ENCODE measurements at places on chromosomes 2 and 18.

- no peak for DNase-seq
Measured at GRCh38 chr2:233204286-233204936, 47.1 kb upstream of the ATG16L1 start.

GRCh38 chr2:101113441-101114267 lies 37.5 kb downstream of the TBC1D8 start:
- DNase-seq = peak; percentile 99

- DNase-seq = no peak
Measured at GRCh38 chr18:25881149-25881548, 209.3 kb downstream of the SS18 start.

DNA sequence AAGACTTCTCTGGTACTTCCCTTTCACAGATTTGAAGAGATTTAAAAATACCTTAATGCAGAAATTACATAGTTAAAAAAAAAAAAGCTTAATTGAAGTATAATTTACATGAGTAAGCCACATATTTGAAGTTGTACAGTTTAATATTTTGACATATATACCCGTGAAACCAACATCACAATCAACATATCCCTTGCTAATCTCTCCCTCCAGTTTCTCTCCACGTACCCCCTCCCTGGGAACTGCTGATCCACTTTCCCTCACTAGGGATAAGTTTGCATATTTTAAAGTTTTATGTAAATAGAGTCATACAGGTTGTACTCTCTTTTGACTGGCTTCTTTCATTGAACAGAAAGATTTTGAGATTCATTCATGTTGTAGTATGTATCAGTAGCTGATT lies 22.4 kb downstream of the EMILIN2 start:
- no peak for DNase-seq

DNA sequence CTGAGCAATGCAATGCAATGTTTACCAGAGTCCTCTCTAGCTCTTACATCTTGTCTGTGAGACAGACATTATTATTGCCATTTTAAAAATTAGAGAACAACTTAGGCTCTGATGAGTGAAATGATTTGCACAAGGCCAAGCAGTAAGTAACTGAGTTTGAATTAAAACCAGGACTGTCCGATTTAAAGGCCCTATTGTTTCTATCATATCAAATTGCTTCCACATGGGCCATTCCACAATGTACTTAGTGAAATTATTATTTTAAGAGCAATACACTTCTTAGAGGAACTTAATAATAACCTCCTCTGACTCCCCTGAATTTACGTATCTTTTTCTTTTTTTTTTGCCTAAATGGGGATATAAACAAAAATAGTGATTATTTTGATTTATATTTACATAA lies 64.6 kb downstream of the PLCL1 start:
- no peak for DNase-seq

DNA sequence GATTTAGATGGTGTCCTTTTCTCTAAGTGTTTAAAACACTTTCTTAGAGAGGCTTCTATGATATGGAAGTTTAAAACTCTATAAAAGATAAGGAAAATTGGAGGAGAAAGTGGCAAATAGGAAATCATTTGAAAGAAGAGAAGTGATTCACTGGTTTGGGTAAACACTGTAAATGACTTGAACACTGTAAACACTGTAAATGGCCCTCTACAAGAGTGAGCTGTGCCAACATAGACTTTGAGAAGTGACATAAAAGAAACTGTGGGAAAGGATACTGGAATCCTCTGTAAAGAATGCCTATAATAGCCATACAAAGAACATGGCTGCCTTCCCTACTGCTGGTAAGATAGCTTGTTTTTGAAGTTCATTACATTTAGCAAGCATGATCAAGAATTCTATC lies 210.9 kb upstream of the SIX3 start:
- DNase-seq = no peak

DNA sequence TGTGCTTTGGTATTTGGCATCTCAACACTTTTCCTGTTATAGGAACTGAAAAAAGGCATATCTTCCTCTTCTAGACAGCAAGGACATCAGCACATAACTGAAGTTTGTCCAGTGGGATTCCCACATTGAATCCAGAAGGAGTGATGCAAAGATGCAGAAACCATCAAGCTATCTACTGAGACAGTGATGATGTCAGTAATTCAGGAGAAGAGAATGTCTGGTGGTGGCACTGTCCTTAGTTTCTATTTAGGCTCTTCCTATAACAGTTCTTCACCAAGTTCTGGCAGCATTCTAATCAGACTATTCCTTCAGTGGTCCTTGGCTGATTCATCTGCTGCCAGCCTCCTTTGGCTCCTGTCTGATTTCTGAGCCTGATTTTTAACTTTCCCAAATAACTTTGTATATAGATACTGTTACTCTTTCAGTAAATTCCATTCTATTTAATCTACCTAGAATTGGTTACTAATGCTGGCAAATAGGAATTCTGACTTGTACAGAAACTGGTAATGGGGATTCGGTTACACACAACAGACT lies 56.6 kb upstream of the AGPS start:
- DNase-seq = no peak

DNA sequence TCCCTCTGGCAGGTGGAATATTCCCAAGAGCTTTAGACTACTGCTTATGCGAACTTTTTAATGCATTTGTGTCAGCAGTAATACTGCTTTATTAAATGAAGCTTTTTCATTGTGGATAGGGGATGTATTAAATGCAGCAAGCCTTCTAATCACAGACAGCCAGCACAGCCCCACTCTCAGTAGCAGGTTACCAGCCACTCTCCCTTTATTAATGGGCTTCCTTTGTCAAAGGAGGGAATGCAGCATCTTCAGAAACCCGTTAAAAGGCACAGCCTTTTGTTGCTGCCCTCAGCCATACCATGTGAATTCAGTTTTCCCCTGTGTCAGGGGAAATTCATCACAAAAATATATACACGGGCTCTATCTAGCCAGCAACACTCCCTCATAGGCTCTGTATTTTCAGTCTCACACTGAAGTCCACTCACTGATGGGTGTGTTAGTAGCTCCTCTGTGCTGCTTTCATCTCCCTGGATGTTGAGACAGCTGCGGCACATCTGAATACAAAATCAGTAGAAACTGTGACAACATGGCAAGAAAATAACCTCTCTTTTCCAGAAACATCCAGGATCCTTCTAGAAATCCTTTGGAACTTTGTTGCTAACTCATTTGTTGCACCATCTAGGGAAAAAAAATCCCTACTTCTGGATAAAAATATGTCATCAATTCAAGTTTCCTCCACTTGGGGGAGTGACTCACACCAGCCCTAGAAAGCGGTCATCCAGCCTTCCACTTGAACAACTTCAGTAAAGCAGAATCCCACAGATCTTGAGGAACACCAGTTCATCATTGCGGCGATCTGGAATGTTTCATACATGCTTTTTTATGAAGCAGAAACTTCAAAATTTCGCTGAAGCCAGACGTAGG lies 48.4 kb downstream of the LRRTM1 start:
- DNase-seq = peak; percentile 10

DNA sequence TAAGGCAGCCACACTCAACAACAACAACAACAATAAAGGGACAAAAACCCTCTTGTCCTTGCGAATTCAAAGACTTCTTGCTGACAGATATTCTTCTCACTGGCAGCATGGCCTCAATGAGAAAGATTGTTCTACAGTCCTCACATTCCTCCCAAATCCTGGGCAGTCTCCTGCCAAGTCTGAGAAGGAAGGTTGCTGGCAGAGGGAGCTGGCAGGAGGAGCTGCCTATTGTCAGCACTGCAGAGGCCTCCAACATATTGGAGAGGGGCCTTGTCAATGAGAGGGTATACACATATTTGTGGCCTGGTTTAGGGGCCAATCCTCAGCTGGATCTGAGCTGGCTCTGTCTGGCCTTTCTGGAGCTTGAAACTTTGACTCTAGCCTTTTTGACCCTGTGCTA lies 63.5 kb downstream of the LAMA3 start:
- no peak for DNase-seq

DNA sequence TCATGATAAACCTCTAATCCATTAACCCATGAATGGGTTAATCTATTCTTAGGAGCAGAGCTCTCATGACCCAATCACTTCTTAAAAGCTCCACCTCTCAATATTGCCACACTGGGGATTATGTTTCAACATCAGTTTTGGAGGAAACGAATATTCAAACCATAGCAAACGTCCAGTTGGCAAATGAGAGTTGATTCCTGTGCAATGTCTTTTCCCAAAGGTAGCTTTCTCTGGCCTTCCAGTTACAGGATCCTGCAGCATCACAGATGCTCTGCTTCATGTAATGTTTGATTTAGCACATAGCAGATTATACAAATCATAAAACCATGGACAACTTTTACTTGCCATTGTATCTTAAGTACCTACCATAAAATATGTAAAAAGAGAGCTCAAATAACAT lies 481.0 kb downstream of the TNS1 start:
- DNase-seq = peak; percentile 39

DNA sequence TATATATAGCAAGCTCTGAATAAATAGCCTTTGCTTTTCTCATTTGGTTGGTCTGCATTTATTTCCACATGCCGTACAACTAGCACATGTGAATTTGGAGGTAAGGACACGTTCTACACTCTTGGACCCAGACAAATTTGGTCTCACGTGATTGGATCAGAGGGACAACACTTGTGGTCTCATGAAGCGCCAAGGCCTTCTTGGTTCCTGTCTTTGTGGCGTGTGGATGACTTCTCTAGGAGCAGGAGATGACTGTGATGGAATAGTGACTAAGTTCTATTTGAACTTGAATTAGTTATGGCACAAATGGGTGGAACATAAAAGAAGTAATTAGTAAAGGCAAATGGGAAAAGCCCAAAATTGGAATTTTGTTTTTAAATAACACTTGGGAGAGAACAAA lies 206.9 kb downstream of the BCL2 start:
- DNase-seq = no peak

DNA sequence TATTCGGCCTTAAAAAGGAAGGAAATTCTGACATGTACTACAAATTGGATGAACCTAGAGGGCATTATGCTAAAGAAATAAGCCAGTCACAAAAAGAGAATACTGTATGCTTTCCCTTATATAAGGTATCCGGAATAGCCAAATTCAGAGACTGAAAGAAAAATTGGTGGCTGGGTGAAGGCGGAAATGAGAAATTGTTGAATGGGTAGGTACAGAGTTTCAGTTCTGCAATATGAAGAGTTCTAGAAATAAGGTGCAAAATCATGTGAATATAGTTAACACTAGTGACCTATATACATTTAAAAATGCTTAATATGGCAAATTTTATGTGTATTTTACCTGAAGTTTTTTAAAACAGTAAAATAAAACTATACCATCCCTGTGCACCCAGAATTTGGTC lies 43.1 kb downstream of the RMP24 start:
- no peak for DNase-seq

GRCh38 chr2:69122271-69122670 lies 109.3 kb downstream of the ANTXR1 start:
- DNase-seq = peak; percentile 76

DNA sequence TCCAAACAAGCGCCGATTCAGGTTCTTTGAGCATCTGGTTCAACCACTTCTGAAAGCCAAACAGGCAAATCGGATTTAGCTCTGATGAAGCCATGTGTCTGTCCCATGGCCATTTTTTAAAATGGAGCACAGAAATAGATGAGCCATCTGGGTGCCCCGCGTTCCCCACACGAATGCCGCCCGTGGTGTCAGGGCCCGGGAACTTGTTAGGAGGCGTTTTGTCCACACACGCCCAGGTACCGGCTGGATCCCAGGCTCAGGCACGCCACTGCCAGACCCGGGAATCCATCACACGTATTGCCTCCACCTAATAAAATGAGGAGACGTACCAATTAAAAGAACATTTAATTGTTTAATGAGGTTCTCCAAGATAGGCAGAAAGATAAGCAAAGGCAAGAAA lies 374.4 kb upstream of the SALL3 start:
- DNase-seq = no peak

GRCh38 chr2:232336981-232337720 lies 41.4 kb upstream of the ALPP start:
- DNase-seq = no peak

DNA sequence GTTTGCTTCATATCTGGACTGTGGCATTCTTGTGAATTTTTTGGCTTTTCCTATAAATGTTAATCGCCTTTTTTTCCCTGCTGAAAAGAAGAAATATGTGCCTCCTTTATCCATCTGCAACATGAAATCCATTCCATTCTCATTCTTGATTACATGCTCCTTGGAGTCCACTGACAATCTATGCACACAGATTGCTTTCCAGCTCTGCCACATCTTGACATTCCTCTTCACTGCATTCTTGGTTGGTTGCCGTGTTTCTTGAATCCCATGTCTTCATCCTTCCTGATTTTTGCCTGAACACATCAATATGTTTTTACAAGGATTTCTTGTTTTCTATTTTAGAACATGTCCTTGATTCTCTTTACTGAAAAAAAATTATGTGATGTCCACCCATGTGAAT lies 26.7 kb upstream of the BIRC6 start:
- no peak for DNase-seq

- DNase-seq = no peak
Measured at GRCh38 chr2:157075924-157076323, 181.6 kb upstream of the GALNT5 start.

GRCh38 chr18:63407734-63408133 lies 14.5 kb downstream of the VPS4B start:
- DNase-seq = peak; percentile 38

GRCh38 chr2:194182888-194183287 lies 1474.1 kb upstream of the SLC39A10 start:
- DNase-seq = no peak

GRCh38 chr2:120794716-120795115 lies 59.0 kb downstream of the GLI2 start:
- peak; percentile 45 for DNase-seq

DNA sequence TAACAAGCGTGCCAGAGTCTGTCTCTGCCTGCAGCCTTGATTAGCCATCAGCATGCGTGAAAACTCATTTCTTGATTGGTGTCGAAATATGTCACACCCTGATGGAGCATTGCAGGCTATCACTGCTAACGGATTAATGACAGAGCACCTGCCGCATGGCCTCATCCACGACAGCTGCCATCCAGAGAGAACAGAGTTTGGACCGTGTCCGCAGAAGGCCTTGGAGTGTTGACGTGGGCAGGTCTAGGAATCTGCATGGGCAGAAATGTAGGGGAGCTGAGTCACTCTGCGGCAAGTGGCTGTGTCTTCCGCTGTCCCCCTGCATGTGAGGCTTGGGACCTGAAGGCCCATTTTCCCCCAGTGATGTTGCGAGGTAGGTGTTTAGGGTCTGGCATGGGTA lies 43.0 kb downstream of the KLHL29 start:
- no peak for DNase-seq

DNA sequence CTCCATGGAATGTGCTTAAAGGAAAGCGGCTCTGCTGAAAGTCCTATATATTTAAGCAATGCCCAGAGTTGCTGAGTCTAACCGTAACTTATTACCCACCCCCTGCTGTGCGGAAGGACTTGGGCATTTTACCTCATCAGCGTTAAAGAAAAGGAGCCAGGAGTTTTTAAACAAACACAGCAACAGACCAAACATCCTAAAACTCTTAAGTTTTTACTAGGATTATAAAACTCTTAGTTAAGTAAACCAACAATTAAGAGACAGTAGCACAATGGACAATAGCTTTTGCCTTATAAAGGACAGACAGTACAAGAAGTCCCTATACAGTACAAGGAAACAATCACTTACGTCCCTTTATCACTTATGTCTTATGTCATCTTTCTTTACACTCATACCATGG lies 90.2 kb downstream of the ZNF521 start:
- DNase-seq = no peak

All from epithelial cell of esophagus (primary cell).